ENCODE measurements at places on chromosomes 3 and 15.

DNA sequence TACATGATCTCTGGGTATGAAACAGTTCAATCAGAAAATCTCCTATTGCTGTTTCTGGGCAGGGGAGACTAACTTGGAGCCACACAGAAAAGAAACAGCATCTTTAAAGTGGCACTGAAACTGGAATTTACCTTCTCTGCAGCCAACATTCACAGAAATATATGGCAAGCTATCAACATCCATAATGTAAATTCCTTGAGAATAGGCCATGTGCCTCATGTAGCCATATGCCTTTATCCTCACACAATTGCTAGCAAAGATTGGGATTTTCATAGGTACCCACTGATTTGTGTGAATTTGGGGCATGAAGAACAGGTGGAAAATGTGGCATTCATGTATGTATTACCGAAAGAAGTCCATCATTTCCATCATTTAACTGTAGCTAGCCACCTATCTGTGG, 386.3 kb upstream of the TMCO5A start:
- DNase-seq = no peak

DNA sequence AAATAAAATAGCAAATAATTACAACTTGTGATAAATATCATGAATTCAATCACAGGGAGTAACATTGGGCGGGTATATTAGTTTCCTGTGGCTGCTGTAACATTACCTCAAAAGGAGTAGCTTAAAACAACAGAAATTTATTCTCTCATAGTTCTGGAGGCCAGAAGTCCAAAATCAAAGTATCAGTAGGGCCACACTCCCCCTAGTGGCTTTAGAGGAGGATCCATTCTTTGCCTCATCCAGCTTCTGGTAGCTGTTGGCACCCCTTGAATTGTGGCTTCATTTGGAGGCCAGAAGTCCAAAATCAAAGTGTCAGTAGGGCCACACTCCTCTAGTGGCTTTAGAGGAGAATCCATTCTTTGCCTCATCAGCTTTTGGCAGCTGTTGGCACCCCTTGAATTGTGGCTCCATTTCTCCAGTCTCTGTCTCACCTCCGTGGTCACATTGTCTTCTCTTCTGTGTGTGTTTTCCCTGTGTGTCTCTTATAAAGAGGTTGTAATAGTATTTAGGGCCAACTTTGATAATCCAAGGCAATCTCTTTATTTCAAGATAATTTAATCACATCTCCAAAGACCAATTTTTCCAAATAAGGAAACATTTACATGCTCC, 3.1 kb upstream of the CFAP20DC start:
- peak; percentile 7 for DNase-seq

DNA sequence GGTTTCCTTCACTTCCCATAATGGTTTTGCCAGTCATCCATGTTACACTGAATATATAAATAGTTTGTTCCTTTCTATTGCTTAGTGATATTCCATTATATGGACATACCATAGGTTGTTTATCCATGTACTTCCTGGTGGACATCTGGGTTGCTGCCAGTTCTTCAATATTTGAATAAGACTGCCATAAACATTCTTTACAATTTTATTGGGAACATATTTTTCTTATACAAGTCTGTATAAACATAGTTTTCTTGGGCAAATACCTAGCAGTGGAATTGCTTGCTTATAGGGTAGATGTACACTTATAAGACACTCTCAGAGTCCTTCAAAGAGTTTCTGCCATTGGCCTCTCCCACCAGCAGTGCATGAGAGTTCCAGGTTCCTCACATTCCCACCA, 231.4 kb downstream of the OPA1 start:
- no peak for DNase-seq

DNA sequence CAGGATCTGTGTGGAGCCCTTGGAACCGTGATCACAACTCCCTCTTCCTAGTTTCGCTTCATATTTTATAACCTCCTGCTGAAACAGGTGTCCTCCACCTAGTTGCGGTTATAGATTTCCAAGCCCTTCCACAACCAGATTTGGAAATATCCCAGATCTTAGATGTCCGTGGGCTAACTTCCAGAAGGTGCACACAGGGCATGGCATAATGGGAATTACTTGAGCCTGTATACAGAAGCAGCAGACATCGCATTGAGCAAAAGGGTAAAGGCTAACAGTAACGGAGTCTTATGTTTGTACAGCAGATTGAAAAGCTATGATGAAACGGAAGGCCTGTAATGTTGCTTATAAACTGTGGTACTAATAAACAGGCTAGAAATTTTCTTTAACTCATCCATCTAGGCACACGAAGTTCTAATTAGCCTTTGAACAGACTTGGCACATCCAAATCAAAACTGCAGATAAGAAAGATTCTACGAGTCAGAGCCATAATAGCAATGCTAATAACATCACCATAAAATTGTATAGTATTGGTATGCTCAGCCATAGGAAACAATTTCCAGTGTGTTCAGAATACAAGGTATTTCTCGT, 1.2 kb upstream of the USF3 start:
- DNase-seq = no peak

DNA sequence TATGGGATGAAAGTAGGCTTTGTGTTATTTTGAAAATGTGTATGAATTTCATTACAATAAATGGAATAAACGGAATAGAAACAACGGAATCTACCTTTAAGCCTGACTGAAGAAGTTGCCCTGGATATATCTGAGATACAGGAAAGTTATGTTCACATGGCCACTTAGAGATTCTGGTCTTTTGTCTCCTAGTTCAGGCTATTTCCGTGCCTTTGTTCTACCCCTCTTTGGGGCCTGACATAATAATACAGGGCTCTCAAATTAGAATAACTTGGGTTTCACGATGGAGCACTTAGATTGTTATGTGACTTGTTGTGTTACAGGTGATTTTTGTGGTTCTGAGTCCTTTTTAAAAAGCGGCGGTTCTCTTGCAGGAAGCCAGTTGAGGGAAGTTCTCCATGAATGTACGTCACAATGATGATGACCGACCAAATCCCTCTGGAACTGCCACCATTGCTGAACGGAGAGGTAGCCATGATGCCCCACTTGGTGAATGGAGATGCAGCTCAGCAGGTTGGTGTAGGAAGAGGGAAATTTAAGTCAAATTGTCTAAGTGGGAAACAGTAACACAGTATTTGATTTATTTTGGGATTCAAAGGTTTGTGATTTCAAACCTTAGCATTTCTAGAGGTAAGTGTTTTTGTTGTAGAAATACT, 72.8 kb downstream of the FNDC3B start:
- DNase-seq = no peak
